Left lung (tissue), 14 donors: ENCODE measurements at places on chromosomes 3 and 15. TPM values are rescaled to one million over a fixed set of nuclear protein-coding genes. Genes with fewer than 3 reads are reported as not detected.

Gene CD86
- 13.4 TPM for total RNA-seq

Gene CTXN2
- not detected for total RNA-seq

Gene TMEM266
- 1.1 TPM for total RNA-seq

Gene ACSBG1
- 1.9 TPM for total RNA-seq
